Stimulated activated CD4-positive, alpha-beta T cell treated with anti-CD3 and anti-CD28 coated beads, Interleukin-1b, Interleukin-23, amount 100 ng/mL, for 1 hour (primary cell): ENCODE measurements at places on chromosomes 5 and 9.

- DNase-seq = no peak
These were observed 228.0 kb downstream of the TLE4 start for GRCh38 chr9:79799691-79800335.

- DNase-seq = no peak
These were observed 348.1 kb upstream of the WWC1 start for GRCh38 chr5:167943343-167943742.

GRCh38 chr9:1879501-1879900 is 135.6 kb upstream of the SMARCA2 start:
- no peak for DNase-seq

- DNase-seq = no peak
These were observed 14.4 kb upstream of the CDC20B start for GRCh38 chr5:55187370-55187769.

DNA sequence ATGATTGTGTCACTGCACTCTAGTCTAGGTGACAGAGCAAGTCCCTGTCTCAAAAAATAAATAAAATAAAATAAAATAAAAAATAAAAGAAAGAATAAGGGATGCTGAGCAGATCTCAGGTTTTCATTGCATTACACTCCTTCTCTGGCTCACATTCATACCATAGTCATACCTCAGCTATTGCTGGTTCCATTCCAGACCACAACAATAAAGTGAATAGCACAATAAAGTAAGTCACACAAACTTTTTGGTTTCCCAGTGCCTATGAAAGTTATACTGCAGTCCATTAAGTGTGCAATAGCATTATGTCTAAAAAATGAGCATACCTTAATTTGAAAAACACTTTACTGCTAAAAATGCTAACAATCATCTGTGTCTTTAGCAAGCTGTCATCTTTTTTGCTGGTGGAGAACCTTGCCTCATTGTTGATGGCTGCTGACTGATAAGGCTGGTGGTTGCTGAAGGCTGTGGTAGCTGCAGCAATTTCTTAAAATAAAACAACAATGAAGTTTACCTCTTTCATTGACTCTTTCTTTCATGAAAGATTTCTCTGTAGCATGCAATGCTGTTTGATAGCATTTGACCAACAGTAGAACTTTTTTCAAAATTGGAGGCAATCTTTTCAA is 415.7 kb downstream of the ZNF608 start:
- DNase-seq = no peak

DNA sequence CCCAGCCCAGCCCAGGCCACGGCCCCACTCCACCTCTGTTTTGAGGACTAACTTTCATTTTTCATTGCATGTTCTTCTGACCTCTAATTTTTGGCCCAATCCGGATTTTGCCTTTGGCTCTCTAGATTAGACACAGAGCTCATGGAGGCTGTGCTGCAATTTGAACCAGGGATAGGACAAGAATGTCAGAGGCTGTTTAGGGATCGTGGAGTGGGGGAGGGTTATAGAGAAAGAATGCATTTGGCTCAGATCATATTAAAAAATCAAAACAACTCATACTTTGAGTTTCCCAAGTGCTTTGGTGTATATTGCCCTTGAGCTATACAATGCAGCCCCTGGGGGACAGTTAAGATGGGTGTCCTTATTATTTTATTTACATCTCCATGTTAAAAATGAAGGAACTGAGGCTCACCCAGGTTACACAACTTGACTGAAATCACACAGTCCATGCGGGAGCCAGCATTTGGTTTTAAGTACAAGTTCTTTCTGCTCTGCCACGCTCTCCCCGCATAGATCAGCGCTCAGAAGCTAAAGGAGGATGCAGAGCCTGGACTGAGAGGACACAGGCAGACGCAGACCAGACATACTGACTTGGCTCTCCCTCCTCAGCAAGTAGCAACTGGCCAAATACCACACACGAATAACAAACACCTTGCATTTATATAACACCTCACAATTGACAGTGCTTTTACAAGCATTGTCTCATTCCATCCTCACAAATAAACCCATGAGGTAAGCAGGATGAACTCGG is 126.4 kb upstream of the RAI14 start:
- no peak for DNase-seq
